ENCODE measurements at places on chromosomes 1 and 21. TPM values are rescaled to one million over a fixed set of nuclear protein-coding genes. Genes with fewer than 3 reads are reported as not detected.
A peak's percentile ranks its signal among the peaks of the same experiment; 100 is the strongest.

DNA sequence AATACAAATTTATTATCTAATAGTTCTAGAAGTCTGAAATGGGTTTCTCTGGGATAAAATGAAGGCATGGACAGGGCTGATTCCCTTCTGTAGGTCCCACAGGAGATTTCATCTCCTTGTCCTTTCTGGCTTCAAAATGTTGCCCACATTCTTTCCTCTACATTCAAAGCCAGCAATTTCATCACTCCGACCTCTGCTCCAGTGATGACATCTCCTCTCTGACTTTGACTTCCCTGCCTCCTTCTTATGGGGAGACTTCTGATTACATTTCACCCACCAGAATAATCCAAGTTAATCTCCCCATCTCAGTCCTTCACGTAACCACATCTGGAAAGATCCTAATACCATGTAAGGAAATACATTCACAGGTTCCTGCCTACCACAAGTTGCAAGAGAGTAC is 358.0 kb upstream of the C1orf87 start:
- no peak for DNase-seq

GRCh38 chr1:8863794-8864233 is 14.7 kb downstream of the ENO1 start:
- DNase-seq: no peak

DNA sequence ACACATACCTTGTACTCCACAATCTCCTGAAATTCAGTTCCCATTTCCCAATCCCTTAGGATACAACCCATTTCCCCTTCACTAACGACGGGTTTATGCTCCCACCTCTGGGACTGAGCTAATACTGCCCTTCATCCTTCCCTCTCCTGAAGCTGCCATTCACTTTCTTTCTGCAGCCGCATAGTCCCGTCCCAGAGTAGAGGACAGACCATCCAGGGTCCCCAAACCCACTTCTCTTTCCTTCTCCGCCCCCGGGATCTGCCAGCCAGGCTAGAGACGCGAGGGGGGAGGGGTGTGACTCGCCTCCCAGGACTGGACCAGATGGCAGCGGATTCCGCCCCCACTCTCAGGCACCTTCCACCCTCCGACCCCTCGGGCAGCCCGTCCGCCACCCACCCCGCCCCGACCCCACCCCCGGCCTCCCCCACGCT is 679 bp downstream of the ABL2 start:
- peak; percentile 39 for DNase-seq

DNA sequence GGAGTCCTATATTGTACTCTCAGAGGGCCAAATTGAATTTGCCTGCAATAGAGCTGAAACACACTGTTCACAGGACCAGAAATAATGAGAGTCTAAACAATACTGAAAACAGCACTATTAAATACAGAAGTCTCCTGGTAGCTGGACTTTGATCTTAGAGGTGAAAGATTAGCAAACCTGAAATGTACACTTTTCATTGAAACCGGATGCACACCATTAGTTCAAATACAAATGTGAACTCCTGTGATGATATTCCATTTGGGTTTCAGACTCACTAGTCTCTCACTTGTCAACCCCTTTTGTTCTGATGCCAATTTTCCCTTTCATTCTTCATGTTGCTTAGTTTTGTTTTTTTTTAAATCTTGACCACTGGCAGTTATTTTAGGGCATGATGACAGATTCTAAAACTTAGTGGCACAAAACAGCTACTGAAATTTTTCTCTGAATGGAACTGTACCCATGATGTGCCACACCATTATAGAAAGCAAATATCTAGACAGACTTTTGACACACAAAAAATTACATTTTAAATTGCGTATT is 5.9 kb upstream of the TNFSF4 start:
- no peak for DNase-seq

Gene LIPI
- total RNA-seq: not detected

GRCh38 chr1:34915521-34915920 is 13.9 kb downstream of the DLGAP3 start:
- DNase-seq: no peak

GRCh38 chr21:33801424-33802405 is 113.9 kb downstream of the ATP5PO start:
- peak; percentile 92 for DNase-seq

GRCh38 chr1:109772658-109773202 is 9.0 kb upstream of the EPS8L3 start:
- DNase-seq: no peak

GRCh38 chr1:45654540-45655280 is 30.9 kb upstream of the CCDC17 start:
- DNase-seq: no peak

- no peak for DNase-seq
Observed at GRCh38 chr21:32599091-32599490, 13.1 kb downstream of the CFAP298 start.

DNA sequence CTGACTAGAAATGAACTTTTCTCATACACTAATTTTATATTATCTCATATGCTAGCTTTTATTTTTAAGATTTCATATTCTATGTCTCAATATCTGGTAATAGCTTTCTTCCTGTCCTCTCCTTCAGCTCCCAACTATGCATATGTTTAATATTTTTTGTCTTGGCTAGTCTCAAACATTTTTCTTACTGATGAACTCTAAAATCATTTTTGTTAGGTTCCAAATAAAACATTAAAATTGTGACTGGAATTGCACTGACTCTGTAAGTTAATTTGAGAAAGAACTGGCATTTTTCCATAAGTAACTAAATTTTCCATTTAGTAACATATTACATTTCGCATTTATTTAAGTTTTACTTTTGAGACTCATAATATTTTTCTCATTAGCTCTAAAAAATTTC is 368.5 kb upstream of the DPYD start:
- DNase-seq: no peak

DNA sequence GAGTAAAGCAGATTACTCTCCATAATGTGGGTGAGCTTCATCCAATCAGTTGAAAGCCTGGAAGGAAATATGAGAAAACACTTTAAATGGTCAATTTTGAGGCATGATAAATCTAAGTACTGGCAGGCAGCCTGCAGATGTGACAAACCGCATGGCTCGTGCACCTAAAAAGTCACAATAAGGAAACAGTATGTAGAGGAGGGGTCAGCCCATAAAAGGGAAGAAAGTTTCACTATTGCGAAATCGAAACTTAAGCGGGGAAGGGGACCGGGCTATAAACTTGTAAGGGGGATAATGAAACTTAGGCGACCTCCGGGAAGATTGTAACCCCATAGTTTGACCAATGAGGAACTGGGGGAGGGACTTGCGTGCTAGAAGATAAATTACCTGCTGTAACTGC is 109.8 kb downstream of the PLPPR4 start:
- no peak for DNase-seq

DNA sequence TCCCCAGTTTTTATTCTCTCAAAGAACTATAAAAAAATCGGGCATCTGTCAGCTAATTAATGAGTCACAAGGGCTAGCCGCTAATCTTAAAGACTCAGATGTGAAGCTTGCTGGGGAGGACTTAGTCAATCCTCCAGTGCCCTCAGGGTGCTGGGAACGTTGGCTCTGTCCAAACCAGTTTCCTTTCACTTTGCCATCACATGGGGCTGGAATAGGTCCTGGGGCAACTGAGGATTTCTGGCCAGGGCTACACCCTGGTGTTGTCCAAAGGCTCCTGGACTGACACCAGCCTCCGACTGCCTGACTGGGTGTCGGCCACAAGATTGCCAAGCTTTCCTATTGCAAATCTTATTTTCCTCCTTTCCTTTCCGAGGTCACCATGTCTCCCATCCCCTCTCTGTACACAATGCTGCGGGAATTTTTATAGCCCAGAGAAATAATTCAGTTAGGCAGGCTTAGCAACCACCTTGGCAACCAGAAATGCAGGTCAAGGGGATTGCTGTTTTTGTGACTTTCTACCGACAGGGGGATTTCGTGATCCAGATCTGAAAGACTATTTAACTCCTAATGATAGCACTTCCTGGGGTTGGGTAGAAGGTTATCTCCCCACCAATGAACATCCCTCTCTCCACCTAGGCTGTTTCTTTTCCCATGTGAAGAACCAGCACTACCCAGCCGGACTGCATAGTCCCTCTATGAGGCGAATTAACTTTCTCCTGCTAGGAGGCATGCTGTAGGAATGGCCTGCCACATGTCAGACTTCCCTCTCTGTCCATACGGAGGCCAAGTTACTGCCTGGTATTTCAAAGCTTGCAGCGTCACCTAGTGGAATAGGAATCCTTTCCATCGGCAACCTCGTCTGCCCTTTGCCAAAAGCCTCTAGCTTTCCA is 29.9 kb upstream of the CTBS start:
- peak; percentile 77 for DNase-seq

DNA sequence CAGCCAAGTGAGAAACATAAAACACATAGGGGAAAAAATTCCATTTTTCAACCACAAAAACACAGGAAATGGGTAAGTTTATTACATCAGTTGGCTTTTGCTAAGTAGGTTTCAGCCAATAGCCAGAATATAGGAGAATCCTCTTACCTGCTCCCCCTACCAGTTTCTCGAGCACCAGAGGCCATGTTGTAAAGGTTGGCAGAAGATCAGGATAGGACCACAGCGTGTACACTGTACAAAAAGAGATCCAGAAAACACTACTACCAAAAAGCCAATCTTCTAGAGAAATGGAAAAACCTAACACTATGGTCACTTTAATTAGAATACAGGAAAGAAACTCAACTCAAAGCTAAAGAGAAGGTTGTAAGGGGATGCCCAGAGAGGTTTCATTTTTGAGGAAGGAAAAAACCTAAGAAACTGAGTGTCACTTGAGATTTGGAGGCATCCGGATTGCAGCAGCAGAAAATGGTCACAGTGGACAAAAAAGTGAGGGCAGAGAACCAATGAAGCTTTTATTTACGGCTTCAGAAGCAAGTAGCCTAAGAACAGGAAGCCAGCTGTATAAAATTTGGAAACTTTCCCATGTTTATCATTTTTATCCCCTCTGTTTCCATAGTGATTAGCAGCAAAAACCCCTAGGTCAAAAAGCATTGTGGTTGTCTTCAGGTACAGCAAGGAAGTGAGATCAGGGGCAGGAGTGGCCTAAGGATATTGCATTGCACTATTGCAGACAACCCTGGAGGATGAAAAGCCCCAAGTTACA is 2.9 kb downstream of the EIF2D start:
- DNase-seq: no peak

Data from A172 (cell line).